ENCODE measurements at places on chromosomes 1 and 21.

DNA sequence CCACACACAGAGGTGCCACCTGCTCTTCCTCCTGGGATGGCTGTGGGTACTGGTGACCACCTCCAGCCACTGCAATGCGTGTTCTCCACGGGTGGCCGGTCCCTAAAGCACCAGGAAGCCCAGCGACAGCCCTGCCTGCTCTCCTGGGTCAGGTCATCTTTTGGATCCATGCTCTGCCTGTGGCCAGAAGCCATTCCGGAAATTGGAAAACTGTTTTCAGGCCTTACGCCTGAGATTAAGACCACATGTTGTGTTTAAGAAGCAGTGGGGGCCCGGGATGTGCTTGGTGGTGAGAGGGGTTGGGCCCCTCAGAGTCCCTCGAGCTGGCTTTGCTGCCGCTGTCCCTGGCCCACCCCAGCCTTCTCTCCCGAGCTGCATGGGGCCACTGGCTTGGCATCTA is 150.8 kb downstream of the PEX14 start:
- DNase-seq: no peak

- DNase-seq: no peak
These were observed 83.9 kb downstream of the ASTN1 start for GRCh38 chr1:177080564-177080963.

GRCh38 chr21:33027401-33028286 is 1.9 kb downstream of the OLIG2 start:
- DNase-seq: no peak

DNA sequence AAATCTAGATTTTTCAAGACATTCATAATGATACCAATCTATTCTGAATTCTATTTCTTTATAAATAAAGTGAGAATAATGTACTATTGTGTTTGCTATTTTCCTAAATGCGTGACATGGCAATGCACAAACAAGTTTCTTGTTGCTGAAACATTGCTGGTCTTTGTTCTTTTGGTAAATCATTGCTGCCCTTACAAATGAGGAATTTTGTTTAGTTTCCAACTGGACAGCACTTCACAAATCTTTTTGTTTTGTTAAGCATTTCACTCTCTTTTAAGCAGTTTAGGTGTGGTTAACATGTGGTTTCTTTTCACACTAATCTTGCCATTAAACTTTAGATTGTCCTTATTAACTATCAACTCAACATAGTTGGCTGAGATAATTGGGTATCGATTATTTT is 94.6 kb downstream of the LRRC7 start:
- no peak for DNase-seq

DNA sequence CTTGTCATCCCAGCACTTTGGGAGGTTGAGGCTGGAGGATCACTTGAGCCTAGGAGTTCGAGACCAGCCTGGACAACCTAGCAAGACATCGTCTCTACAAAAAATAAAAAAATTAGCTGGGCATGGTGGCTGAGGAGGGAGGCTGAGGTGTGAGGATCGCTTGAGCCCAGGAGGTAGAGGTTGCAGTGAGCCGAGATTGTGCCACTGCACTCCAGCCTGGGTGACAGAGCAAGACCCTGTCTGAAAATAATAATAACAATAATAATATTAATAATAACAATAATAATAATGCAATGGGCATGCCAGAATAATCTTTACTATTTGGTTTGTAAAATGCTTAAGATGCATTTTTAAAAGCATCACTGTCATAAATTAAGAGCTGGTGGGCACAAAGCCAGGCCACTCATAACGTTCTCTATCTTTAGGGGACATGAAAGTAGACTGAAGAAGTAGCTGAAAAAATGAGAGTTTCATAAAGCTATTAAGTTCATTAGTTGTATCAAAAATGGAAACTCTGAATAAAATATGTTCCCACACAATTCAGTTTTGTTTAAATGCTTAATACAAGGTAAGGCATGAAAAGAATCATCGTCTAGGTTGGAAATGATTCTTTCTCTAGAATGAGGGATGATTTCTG is 51.6 kb upstream of the ITPKB start:
- no peak for DNase-seq

DNA sequence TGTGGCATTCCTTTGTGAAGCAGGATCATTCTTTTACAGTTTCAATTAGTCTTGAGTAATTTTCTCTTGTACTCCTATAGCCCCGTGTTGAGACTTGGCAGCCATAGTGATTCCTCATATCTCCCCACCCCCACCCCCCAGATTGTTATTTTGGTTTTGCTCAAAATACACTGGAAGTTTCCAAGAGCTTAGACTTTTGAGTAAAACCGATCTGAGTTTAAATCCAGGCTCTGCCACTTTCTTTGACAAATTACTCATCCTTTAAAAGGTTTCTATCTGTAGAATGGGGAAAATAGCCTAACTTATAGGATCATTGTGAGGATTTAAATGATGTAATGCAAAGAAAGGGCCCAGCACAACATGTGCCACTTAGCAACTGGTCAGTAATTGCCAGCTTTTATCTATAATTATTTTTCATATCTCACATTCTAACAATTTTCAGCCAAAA is 53.1 kb upstream of the RC3H1 start:
- no peak for DNase-seq

DNA sequence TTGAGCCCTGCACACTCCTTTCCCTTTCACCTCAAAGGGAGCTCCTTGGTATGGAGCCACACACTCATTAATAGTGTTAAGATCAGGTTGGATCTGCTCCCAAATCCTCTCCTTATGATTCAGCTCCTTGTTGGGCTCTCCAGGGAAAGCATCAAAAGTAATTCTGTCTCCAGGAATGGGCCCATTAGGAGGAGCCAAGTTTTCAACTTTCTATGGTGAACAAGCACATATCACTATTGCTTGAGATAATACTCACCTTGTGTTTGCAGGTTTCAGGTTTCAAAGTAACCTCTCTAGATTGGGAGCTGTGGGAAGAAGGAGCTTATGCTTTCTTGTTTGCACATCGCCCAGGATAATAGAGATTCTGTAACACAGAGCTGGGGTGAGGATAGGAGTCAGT is 164.8 kb downstream of the TNFSF18 start:
- no peak for DNase-seq

DNA sequence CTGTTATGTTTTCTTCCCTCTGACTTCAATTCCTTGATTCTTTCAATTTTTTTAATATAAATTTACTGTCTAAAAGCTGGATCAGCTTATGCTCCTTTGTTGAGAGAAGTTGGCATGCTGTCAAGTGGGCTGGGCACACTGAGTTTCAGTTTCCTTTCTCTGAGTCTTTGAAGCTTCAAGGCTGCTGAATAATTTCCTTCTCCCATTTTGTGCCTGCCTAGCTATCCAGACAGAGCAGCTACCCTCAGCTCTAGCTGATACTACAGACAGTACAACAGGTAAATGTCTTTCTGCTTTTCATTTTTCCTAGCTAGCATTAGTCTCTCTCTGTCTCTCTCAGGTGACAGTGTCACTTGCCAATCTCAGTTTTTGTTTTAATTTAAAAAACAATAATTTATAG is at the start of gene IFI44:
TSS of gene IFI44 (plus strand) at position 204 of the 400 bp plus-strand sequence. CDS start 365 bp downstream, outside the sequence.
- no peak for DNase-seq

DNA sequence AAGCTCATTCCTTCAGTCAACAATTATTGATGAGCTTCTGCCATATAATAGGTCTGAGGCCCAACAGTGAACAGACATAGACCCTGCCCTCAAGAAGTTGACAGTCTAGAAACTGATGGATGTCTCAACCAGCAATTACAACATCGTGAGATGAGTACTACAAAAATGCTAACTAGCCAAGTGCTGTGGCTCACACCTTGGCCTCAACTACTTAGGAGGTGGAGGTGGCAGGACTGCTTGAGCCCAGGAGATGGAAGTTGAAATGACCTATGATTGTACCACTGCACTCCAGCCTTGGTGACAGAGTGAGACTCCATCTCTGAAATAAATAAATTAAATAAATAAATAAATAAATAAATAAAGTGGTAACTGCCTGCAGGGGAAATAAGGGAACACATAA is 11.7 kb upstream of the PTP4A2 start:
- no peak for DNase-seq

DNA sequence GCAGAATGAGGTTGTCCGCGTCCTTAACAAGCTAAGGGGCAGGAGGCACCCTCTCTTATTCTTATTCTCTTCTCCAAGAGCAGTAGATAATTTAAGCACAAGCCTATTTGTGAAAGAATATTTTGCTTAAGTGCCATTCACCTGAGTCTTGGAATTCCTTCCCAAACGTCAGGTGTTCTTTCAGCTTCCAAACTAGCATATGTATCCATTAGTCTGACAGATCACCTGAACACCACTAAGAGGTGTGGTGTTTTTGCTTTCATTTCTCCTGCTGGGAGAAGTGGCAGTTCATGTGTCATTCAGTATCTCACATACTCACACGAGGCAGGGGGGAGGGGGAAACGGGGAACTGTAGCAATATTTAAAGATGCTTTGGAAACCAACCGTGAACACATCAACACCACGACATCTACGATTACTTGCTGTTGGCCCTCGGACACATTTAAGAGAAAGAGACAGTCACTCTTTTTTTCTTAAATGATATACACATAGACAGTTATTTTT is 45.5 kb upstream of the RBM15 start:
- no peak for DNase-seq

DNA sequence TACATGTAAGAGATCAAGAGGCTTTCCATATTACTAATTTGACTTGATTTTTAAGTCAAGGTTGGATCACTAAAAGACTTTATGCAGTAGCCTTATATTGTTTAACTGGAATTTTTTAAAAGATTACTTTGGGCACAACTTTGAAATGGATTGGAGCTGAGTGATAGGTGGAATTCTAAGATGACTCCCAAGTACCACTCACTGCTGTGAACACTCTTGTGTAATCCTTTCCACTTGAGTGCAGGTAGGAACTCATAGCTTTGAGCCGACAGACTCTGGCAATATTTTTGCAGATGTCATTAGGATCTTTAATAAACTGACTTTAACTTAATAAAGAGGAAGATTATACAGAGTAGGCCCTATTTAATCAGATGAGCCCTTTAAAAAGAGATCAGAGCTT is 831.1 kb upstream of the NCAM2 start:
- no peak for DNase-seq

- DNase-seq: no peak
These were observed 108.8 kb downstream of the CHD1L start for GRCh38 chr1:147351140-147351835.

GRCh38 chr1:13570924-13571323 is 12.7 kb upstream of the PDPN start:
- no peak for DNase-seq

GRCh38 chr1:200706111-200706814 is 32.4 kb upstream of the CAMSAP2 start:
- no peak for DNase-seq

GRCh38 chr1:182408435-182409075 is 8.1 kb upstream of the TEDDM1 start:
- DNase-seq: no peak

- DNase-seq: no peak
These were observed 40.8 kb downstream of the KIAA1614 start for GRCh38 chr1:180953291-180954004.

GRCh38 chr1:209249785-209250440 is 333.6 kb upstream of the CAMK1G start:
- no peak for DNase-seq

DNA sequence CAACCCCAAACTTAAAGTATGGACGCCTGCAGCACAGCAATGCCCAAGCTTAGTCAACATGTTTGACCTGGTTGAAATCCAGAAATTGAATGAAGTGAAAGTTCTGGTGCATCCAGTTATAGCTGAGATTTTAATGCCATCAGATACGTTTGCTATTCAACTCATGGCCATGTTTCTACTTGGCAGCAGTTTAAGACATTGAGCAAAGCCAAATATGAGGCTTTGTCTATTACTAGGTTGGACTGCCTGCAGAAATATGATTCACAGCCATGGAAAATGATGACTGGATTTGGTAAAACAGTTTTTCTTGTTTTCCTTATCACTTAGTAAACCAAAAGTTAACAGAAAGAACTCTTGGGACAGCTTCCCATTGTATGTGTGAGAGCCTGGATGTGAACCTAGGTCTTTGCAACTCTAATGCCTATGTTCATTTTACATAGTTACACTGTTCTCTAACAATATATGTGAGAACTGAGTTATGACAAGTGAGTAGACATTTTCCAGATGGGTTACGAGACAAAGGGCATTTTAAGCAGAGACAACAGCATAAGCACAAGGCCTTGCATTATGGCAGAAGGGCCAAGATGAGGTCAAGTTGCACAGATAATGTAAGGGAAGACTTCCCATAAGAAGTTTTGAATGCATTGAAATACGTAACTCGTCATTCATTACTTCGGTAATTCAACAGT is 32.4 kb upstream of the MYSM1 start:
- no peak for DNase-seq

DNA sequence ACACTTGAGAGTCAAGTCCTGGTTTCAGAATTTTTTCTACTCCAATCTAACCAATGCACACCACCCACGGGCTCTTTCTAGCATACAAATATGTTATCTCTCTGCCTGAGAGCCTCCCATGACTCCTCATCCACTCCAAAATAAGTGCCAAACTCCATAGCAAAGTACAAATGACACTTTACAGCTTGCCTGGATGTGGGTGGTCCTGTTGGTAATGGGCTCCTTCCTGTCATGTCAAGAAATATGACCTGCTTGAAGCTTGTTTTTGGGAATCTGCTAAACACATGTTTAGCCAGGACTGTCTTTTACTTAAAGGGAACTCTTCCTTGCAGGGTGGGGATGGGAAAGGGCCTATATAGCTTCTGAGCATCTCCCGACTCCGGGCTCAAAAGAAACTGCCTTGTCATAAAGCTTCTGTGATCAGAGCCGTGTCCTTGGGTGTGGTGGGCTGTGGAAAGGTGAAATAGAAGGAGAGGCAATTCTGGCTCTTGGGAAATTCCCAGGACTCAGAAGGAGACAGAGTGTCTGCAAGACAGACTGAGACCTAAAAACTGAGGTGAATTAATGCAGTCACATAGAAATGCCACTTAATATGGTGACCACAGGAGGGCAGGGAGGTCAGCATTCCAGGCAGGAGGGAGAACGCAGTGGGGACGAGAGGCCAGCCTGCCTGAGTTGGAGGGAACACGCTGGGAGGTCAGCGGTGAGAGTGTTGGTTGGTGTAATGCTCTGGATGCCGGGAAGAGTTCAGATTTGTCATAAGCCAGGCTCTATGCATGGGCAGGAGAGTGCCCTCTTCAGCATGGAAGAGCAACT is 6.1 kb upstream of the IGFN1 start:
- no peak for DNase-seq
